ENCODE measurements at places on chromosomes 3 and 15. TPM values are rescaled to one million over a fixed set of nuclear protein-coding genes. Genes with fewer than 3 reads are reported as not detected.

DNA sequence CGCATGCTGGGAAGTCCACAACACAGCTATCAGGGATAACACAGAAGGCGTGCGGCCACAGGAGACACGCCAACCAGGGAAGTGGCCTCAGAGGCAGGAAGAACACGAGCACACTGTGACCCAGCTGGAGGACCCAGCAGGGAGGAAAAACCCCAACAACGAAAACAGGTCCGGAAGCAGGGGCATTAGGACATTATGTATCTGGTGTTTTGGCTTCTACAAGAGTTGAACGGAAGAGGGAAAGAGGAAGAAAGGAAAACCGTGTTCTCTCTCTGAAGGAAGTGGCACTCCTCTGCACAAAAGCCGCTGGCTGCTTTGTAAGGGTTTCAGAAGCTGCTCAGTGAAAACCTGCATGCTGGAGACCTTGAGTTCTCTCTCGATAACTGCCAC is 61.8 kb downstream of the HACD2 start:
- H3K27ac ChIP-seq, result no peak overlapping the region
- H3K4me1 ChIP-seq, result peaks cover 53% of the 10 kb centered on the region
- H3K27me3 ChIP-seq, result no peaks in the 10 kb centered on the region
- DNase-seq, result peak; percentile 19

DNA sequence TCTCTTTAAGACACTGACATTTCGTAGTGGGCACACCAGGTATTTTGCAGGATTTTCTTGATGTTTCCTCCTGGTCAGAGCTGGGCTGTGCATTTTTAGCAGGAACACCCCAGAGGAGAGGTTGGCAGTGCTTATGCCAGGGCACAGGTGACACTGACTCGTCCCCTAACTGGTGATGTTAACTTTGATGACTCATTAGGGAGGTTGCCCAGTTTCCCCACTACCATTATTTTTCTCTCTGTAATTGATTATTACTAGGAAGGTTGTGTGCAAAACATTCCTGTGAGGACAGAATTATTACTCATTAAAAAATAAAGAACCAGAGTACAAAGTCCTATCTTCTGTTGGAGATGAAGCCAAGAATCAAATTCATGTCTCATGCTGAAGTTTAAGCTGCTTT is 394.5 kb downstream of the GABRG3 start:
- H3K27ac ChIP-seq, result no peak overlapping the region
- no peaks in the 10 kb centered on the region for H3K27me3 ChIP-seq
- DNase-seq, result no peak
- H3K4me1 ChIP-seq, result no peaks in the 10 kb centered on the region
- H3K36me3 ChIP-seq, result no peaks in the 10 kb centered on the region

DNA sequence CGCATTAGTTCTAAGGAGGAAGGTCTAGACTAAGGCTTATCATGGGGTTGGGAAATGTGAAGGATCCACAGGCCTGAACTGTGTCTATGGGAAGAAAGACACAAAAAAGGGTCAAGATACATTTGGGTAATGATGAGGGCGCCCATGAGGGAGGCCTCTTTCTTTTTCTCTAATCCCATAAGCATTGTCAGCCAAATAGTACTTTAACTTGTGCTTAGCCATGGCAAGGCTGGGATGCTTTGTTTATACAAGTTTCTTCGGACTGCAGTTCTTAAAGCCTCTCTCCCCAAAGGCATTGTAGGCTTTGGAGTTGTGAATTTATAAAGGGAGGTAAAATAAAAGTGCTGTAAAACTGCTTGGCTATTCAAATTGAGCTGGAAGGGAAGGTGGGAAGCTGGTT is 23.4 kb downstream of the ARMC8 start:
- H3K36me3 ChIP-seq, result peaks cover 35% of the 10 kb centered on the region
- peaks cover 17% of the 10 kb centered on the region for H3K4me1 ChIP-seq
- H3K4me3 ChIP-seq, result no peak overlapping the region
- no peak overlapping the region for H3K27ac ChIP-seq

Gene XCR1
- not detected for total RNA-seq
